ENCODE measurements at places on chromosomes 4 and X.

- DNase-seq: no peak
Observed at GRCh38 chr4:184248216-184248615, 30.5 kb upstream of the ENPP6 start.

GRCh38 chr4:138773321-138773720 is 242.3 kb upstream of the NOCT start:
- no peak for DNase-seq

GRCh38 chrX:25600776-25601175 is 537.4 kb upstream of the MAGEB18 start:
- no peak for DNase-seq

GRCh38 chr4:158793021-158793420 is 24.2 kb downstream of the FNIP2 start:
- DNase-seq: no peak

GRCh38 chr4:66585767-66586166 is 915.5 kb upstream of the EPHA5 start:
- DNase-seq: no peak

- DNase-seq: no peak
Observed at GRCh38 chr4:3269991-3270611, 21.1 kb downstream of the MSANTD1 start.

DNA sequence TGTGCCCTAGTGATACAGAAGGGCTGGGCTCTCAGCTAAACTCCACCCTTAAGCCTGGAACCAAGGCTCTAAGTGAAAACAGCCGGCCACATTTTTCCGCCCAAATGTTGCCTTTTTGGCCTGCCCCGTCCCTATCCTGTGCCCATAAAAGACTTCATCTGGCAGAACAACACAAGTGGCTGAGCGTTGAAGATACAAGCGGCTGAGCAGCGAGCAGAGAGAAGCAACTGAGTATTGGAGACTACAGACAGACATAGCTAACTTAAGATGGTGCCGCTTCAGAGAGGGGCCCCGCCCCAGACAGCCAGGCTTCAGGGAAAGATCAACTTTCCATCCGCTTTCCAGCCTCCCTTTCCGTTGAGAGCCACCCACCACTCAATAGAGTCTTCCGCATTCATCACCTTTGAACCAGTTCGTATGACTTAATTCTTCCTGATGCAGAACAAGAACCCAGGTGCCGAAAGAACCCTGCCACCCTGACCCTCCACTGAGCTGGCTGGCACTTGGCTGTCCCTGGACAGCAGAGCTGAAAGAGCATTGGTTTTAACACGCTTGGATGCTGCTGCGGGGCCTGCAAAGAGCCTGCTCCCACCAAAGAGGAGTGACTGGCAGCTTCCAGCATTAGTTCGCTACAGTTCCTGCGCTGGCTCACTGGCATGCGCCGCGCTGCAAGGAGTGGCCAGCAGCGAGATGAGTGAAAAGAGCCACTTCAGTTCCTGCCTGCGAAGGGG is 853.2 kb upstream of the INTU start:
- DNase-seq: no peak

- DNase-seq: no peak
Observed at GRCh38 chr4:180618396-180618795, 1624.8 kb upstream of the TENM3 start.

GRCh38 chrX:37834937-37835336 is 12.4 kb downstream of the DYNLT3 start:
- DNase-seq: no peak

- DNase-seq: no peak
Observed at GRCh38 chr4:149986917-149987316, 91.3 kb upstream of the DCLK2 start.

GRCh38 chrX:46838486-46838870 is 1.6 kb downstream of the RP2 start:
- no peak for DNase-seq

GRCh38 chr4:79273915-79274314 is 51.9 kb downstream of the NAA11 start:
- DNase-seq: no peak

DNA sequence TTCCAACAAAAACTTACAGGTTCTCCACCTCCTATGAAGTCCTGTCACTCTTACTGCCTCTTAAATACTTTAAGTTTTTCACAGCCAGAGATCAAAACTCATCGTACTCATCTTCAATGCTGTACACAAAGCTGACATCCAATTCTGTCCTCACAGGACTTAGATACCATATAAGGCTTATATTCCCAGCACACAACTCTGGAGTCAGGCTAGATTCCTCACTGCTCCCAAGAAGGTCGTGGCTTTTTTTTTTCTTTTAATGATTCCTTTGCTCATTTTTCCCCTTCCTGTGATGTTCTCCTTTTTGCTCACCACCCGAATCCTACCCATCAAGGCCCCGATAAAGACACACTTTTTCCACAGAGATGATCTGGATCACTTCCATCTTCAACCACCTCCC is 914 bp downstream of the TRAPPC2 start:
- DNase-seq: no peak

DNA sequence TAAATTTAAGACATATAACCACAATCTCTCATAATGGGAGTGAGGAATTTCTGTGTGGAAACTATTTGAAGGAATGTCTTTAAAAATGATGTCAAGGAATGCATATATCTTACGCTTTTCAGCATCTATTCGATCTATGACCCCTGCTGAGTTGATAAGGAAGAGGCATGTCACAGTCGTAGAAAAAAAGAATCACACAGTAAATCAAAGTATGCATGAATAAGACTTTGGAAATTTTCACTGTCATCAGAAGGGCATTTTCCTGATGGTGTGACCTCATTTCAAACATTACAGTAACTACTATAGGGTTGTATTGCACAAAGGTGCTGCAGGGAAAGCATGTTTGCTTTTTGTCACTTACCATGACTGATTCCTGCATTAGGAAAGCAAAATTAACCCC is 41.5 kb downstream of the REELD1 start:
- DNase-seq: no peak

- no peak for DNase-seq
Observed at GRCh38 chr4:160546201-160546600, 1443.3 kb downstream of the RAPGEF2 start.

DNA sequence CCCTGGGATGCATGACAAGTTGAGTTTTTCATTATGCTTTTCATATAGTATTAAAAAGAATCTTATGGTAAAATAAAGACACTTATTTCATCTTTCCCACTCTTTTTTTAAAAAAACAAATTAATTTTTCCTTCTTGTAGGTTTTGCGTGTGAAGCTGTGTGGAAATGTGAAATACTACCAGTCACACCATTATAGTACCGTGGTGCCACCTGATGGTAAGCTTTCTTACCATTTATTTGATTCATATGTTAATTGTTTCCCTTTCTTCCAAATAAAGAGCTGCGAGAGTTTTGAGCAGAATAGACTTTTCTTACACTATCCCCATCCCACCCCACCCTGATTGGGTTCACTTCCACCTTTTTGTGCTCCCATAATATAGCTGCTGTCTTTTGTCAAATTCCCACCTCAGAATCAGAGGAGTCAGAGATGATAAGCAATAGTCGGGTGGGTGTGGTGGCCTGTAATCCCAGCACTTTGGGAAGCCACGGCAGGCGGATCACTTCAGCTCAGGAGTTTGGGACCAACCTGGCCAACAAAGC is 44.3 kb downstream of the CASP6 start:
- no peak for DNase-seq

- DNase-seq: no peak
Observed at GRCh38 chrX:125089761-125090445, 229.8 kb upstream of the TEX13C start.

DNA sequence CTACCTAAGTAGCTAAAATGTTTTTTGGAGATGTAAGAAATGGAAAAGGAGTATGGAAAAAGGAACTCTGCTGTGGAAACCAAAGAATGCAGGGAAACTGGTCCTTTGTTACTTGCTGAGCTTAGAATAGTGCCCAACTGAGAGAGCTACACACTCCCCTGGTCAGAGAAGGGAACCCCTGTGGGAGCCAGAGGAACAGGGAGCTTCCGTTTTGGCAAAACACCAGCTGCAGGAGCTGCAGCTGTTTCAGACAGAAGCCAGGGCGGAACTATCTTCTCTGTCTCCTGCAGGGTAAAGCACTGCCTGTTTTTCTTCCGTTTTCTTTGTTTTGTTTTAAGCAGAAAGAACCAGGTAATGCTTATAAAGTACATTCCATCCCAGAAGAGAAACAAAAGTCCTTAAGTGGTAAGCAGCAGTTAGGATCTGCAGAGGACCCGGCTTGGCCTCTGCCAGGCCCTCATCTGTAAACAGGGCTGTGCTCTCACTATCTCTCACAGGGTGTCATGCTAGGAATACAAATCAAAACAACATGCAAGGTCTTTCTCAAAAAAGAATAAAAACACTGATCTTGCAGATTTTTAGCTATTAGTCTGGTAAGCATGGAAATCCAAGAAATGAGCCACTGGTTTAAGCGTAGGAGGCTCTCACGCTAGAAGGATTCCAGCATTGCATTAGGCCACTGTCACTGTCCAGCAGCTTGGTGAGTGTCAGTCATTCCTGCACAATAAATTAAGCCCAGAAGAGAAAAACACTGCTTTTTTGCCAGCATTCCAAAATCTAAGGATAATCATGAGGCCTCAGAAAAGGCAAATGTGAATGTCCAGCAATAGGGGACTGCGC is 76.1 kb downstream of the CHST7 start:
- DNase-seq: no peak

GRCh38 chr4:57064811-57065711 is 45.1 kb downstream of the IGFBP7 start:
- DNase-seq: no peak

- no peak for DNase-seq
Observed at GRCh38 chrX:53281321-53281822, at the start of gene IQSEC2. TSS of gene IQSEC2 (minus strand) at chrX:53281584.

- DNase-seq: no peak
Observed at GRCh38 chrX:47644557-47645091, 5.7 kb downstream of the ELK1 start.

DNA sequence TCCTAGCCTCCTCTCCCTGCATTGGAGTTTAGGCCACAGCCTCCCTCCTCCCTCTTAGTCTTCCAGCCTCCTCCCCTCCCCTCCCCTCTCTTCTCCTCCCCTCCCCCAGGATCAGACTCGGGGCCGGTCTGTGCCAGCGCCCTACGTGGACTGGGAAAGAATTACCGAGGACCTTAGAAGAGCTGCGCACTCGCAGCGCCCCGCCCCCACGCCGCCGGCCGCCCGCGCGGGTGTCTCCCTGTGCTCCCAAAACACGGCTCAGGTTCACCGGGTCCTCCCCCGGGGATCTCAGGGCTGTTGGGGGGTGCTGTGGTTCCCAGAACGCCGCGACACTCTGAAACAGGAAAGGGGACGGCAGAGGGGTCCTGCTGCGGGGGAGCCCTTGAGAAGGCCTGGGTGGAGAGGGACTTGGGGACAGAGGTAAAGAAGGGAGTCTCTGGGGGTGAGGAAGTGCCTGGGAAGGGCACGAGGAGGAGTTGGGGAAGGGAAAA is 122.3 kb upstream of the TBL1X start:
- peak; percentile 4 for DNase-seq
